ENCODE measurements at places on chromosomes 1 and 21. TPM values are rescaled to one million over a fixed set of nuclear protein-coding genes. Genes with fewer than 3 reads are reported as not detected.

EGLN1 gene
- 33.9 TPM for polyA plus RNA-seq

MEAF6 gene
- polyA plus RNA-seq: 98.0 TPM

MX1 gene
- polyA plus RNA-seq: 7.0 TPM

ELAPOR1 gene
- polyA plus RNA-seq: 1.7 TPM

A3GALT2 gene
- polyA plus RNA-seq: 0.12 TPM

NLRP3 gene
- 1.5 TPM for polyA plus RNA-seq

TRAPPC3 gene
- 48.9 TPM for polyA plus RNA-seq

AIM2 gene
- not detected for polyA plus RNA-seq

CR1 gene
- polyA plus RNA-seq: 3.0 TPM

DNA sequence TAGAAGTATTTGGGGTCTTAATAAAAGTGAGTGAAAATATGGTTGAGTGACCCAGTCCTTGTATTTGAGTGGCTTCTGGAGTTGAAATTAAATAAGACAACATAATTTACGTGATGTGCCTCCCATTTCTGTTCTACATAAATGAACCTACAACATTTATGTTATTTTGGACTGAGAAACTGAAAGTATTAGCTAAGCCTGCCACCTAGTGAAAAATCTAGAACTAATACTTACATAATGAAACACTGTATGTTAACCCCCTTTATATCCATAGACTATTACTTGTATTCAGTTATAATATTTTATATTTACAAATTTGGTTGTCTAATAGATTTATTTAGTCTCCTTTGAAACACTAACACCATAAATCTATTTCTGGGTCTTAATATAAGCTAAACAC, 298.9 kb downstream of the KCNT2 start:
- no peak for DNase-seq

DNA sequence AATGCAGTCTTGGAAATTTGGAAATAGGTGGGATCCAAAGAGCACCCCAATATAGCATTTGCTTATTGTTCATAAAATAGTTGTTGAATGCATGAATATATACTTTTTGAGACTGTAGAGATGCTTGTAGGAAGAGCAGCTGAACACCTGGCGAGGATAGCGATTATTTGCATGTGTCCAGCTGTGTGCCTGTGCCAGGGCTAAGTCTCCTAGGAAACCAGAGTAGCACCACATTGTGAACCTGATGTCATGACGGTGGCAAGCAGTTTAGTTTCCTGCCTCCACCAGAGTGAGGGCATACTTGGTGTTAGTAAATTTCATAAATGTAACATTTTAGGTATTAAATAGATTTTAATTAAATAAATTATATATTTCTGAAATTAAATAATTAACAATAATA, 37.3 kb upstream of the IRF2BP2 start:
- no peak for DNase-seq

GRCh38 chr1:71509051-71509595, 428.3 kb upstream of the ZRANB2 start:
- DNase-seq: no peak

- DNase-seq: no peak
These were observed 180.0 kb downstream of the RASAL2 start for GRCh38 chr1:178273707-178274410.

DNA sequence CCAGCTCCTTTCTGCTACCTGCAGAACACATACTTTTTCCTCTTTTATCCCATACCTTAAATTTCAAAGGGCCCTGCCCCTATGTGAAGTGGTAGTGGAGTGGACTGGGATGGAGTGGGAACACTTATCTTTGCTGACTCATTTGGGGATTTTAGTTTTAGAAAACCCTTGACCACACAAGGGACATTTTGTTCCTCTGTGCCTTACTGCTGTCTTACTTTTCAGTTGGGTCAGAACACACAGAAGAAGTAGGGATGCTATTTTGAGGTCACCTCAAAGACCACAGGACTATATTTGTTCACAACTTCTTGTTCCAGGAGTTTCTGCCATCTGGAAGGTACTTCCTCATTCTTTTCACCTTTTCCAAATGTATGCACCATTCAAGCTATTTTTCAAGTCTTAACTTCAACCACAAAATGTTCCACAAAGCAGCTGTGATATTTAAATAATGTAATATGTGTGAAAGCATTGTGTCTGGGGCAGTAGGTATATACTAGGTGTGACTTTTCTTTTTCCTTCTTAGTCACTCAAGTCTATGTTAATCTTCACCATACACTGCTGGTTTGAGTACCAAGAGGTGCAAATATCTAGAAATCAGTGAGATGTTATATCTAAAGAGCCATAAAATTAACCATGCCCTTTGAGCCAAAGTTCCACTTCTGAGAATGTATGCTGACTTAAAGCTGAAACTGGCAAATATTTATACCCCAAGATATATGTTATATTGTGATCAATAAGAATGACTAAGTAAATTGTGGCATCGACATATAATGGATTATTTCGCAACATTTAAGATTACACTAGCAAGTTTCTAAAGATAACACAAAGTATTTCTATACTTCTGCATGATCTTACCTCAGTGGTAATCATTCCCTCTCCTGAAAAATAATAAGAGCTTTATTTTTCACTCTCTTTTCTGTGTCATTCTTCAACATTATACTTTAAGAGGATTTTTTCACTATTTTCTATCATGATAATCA, 308.5 kb downstream of the MRPL39 start:
- no peak for DNase-seq

- no peak for DNase-seq
These were observed 29.6 kb downstream of the NBPF3 start for GRCh38 chr1:21469581-21469980.

GRCh38 chr1:13892671-13893325, 192.8 kb downstream of the PRDM2 start:
- no peak for DNase-seq

GRCh38 chr21:31182231-31183140, 144.2 kb upstream of the KRTAP19-8 start:
- no peak for DNase-seq

- no peak for DNase-seq
These were observed 195.2 kb downstream of the RHOU start for GRCh38 chr1:228930479-228930957.

- DNase-seq: no peak
These were observed 48.3 kb downstream of the ADGRL2 start for GRCh38 chr1:81848880-81849682.

DNA sequence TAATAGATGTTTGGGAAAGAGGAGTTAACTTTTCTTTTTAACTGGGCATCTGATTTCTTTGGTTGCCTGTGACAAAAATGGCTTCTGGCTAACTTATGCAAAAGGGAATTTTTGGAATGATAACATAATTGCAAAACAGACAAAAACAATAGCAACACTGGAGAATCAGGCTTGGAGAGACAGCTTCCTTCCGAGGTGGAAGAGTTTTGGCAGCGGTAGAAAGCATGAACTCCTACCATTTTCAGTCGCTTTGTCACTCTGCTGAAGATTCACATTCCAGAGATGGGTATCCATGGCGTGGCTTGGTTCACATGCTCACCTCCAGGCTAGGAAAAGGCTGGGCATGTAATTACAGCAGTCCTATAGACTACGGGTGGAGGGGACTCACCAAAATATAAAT, 17.2 kb upstream of the FGGY start:
- no peak for DNase-seq

- no peak for DNase-seq
These were observed 42.9 kb upstream of the CD53 start for GRCh38 chr1:110829955-110830553.

DNA sequence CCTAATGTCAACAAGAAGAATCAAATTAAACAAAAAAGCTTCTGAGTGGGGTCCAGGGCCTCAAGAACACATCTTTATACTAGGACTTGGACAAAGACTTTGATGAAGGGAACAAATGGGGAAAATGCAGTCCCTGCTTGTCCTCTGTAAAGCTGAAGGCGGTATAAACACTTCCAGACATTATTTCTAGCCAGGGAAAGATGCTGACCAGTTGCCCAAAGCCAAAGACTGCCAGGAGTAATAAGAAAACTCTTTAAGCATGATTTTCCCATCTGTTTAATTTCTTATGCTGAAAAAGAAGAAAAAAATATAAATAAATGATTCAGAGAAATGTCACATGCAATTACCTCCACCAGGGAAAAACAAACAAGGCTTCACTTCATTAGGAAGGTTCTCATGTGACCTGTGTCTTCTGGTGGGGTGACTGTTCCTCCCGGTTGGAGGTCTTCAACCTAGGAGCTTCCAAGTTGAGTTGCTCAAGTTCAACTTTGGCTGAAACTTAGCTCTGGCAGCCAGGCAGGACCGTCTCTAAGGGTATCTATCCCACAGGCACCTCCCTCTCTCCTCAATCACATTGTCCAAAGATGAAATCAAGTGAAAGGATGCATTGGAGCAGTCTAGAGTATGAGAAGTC, 65.2 kb upstream of the KCNE2 start:
- no peak for DNase-seq

Measured in left renal pelvis (tissue), 4 donors.